MV-4-11 (cell line): ENCODE measurements at places on chromosomes 7 and 10.

- DNase-seq, result no peak
Observed at GRCh38 chr7:152081088-152081487, 55.6 kb downstream of the GALNT11 start.

GRCh38 chr7:52992479-52993162 lies 42.8 kb upstream of the POM121L12 start:
- no peak for DNase-seq

GRCh38 chr7:149820622-149821190 lies 17.5 kb upstream of the ZNF862 start:
- DNase-seq, result no peak

GRCh38 chr7:20220921-20221547 lies 3.9 kb upstream of the MACC1 start:
- DNase-seq, result peak; percentile 90

DNA sequence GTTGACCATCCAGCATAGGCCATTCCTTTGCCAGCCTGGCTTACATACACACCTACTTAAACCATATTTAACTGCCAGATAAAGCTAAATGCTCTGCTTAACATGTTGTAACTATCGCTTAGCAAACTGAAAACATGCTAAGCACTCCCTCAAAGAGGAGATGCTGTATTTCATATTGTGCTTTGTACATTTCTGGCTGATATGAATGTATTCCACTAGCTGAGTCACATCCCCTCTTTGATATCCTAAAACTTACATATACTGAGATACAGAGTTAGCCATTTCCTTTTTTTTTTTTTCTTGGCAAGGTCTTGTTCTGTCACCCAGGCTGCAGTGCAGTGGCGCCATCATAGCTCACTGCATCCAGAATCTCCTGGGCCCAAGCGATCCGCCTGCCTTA lies 99.4 kb downstream of the TPST1 start:
- peak; percentile 40 for DNase-seq

DNA sequence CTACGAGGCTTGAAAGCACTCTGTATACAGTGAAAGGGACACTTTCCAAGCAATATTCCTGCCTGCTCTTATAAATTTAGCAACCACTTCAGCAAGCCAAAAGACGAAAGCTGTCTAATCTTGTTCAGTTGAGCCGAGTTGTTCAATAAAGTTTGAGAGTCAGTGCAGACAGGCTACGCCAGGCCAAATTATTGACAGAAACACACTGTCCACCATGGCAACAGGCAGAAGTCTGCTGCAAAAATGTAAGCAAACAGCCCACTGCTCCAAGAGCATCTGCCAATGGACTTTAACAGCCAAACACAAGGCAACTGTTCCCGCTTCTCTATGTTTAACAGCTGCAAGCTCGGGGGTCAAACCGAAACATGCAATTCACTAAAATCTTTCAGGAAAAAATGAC lies 85.7 kb downstream of the GLI3 start:
- DNase-seq, result no peak

DNA sequence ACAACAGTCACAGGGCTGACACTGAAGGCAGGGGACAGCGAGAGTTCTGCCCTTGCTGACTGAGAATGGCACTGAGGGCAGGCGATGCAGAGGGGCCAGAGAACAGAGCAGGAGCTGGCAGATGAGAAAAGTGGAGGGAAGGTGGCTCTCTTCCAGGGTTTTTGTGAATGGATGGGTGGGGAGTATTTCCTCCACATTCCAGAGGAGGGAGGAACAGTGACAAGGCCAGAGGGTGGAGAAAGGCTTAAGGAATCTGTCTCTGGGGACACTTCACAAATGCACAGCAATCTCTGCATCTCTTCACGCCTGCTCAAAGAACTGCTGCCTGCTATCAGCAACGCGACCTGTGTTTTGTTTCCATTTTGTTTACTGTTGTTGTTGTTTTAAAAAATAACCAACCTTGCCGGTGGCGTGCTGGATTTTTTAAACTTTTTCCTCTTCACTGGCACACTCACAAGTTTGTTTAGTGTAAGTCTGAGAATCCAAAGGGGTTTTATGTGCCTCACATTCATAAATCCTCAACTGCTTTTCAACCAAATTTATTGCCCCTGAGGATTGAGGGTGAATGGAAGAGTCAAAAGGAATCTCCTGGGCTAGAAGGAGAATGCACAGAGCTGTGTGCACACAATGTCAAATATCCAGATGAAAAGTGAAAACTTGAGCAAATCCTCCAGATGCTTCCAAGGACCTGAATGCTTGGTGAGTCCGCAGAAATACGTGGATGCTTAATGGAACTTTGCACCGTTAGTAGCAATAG lies 129.3 kb downstream of the GLI3 start:
- no peak for DNase-seq

- DNase-seq, result no peak
Observed at GRCh38 chr10:75630746-75631145, 199.3 kb downstream of the LRMDA start.

GRCh38 chr7:127389321-127389720 lies 3.2 kb downstream of the ZNF800 start:
- DNase-seq, result no peak

- DNase-seq, result peak; percentile 88
Observed at GRCh38 chr7:37952240-37952639, 31.8 kb downstream of the EPDR1 start.
